Kidney epithelial cell (primary cell): ENCODE measurements at places on chromosomes 7 and 10. TPM values are rescaled to one million over a fixed set of nuclear protein-coding genes. Genes with fewer than 3 reads are reported as not detected.

- no peak for DNase-seq
Measured at GRCh38 chr10:14612873-14613587, 161.7 kb downstream of the FAM107B start.

- DNase-seq, result no peak
Measured at GRCh38 chr10:20955355-20955893, 58.3 kb upstream of the NEBL start.

DNA sequence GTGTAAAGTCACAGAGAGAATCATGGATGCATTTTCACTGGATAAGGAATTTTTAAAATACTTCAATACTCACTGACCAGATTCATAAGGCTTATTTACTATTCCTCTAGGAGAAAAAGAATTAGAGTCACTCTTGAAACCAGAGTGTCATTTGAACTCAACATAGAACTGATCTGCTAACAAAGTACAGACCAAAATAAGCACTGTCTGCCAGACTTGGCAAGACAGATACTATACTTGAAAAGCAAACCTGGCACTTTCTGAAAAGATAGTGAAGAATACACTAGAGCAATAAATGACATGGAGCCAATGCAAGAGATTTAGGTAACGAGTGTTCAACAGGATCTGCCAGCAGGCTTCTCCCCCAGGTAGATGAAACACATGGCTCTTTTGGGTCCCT lies 215.3 kb downstream of the CHCHD3 start:
- no peak for DNase-seq

GRCh38 chr7:117871401-117871777 lies 1.9 kb downstream of the CTTNBP2 start:
- DNase-seq, result no peak

The ACSL5 gene
- total RNA-seq, result 0.55 and 1.5 TPM in 2 replicates
